SIG-M5 (cell line): ENCODE measurements at places on chromosomes 11 and 22.

GRCh38 chr22:23178512-23179254, 1.6 kb upstream of the BCR start:
- no peak for DNase-seq

- DNase-seq = no peak
Observed at GRCh38 chr11:32511926-32512325, 71.7 kb upstream of the EIF3M start.

GRCh38 chr22:50713571-50714056, 24.4 kb upstream of the ACR start:
- no peak for DNase-seq

DNA sequence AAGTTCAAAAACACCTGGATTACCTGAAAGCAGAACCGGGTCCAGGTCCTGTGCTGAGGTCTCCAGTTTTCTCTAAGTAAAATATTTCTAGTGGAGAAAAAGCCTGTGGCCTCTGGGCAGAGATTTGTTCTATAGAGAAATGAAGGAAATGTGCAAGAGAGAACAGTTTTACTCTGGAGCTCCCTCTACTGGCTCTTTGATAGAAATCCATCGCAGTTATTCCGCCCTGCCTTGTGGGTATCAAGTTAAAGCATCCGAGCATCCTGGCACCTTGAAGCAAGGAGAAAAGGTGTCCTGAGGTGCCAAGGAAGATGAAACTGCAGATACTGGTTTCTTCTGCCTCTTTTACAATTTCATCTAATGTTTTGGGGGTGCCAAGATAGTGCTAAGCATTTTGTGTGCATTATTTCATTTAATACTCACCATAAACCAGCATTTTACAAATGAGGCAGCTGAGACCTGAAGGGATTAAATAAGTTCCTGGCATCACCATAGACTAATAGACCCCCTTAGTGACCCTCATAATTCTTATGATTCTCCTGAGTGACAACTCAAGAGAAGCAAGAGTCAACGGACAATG, 113.1 kb upstream of the HSD17B12 start:
- DNase-seq = no peak

DNA sequence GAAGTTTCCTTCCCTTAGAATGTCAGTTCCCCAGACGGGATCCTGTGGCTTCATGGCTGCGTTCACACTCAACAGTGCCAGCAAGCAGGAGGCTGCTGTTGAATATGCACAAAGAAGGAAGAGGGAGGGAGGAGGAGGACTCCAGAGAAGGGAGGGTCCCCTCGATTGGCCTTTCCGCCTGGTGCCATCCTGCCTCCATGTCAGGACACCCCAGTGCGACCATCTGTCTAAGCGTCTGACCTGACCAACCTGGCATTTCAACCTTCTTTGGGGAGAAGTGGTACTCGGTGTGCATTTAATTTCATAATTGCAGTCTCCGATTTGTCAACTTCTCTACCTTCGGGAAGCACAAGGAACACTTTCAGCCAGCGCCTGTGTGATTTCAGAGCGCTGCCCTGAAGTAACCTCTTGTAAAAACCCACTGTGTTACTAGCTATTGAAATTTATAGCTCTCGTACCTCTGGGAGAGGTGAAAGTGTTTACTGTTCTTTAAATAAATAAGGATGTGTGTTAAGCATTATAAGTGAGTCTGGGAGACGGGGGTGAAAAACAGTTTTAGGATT, 1491.9 kb downstream of the TBC1D22A start:
- DNase-seq = no peak

GRCh38 chr11:504053-504993, 2.7 kb downstream of the RNH1 start:
- DNase-seq = peak; percentile 52

DNA sequence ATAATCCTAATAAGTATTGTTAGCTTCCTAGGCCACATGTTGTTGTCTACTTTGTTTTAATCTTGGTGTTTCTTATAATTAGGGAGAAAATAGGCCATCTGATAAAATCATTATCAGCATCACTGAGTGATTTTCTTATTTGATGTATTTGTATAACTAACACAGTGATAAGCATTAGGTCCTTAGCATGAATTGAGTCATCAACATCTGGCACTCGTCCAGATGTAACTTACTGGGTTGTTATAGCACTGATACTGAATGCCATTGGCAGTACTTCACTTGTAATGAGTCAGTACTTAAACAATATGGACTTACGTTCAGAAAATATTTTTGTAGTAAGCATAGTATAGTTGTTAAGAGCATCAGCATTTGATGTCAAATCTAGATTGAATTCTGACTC, 16.2 kb downstream of the API5 start:
- DNase-seq = no peak

- DNase-seq = no peak
Observed at GRCh38 chr11:5690736-5691135, 1.1 kb downstream of the TRIM22 start.

GRCh38 chr11:113487622-113488021, 12.4 kb upstream of the DRD2 start:
- DNase-seq = no peak

DNA sequence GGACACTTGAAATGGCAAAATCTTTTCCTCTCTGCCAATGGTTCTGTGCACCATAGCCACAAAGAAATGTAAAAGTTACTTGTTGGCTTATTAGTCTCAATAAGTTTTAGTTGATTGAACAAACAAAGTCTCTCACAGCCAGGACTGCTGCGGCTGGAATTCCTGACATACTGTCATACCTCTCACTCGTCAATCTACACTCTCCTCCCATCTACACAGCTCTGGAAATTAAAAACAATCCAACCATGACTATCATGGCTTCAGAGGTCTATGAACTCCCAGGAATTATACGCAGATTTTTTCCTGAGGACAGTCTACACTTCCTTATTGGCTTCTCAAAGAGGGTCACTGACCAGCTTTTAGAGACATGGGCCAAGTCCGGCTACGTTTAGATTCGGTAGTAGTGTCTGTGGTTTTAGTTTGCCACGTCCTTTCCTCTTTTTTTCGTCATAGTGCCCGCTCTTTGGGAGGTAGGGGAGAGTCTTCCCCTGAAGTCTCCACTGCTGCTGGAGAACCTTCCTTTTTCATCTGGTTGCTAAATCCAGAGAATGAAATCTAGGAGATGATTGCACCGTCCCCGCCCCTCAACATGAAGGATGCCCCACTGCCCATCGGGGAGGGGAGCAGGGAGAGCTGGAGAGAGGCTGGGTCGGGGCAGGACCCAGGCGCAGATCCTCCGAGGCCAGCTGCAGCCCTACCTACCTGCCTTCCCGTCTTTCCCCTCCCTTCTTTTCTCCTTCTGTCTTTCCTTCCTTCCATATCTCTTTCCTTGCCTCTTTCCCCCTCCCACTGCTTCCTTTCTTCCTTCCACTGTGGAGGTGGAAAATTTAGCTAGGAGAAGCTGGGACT, 1.0 kb upstream of the PLEKHB1 start:
- no peak for DNase-seq

- no peak for DNase-seq
Observed at GRCh38 chr11:8207080-8208000, 38.5 kb upstream of the RIC3 start.

- no peak for DNase-seq
Observed at GRCh38 chr11:73401217-73401923, 25.2 kb downstream of the RELT start.

DNA sequence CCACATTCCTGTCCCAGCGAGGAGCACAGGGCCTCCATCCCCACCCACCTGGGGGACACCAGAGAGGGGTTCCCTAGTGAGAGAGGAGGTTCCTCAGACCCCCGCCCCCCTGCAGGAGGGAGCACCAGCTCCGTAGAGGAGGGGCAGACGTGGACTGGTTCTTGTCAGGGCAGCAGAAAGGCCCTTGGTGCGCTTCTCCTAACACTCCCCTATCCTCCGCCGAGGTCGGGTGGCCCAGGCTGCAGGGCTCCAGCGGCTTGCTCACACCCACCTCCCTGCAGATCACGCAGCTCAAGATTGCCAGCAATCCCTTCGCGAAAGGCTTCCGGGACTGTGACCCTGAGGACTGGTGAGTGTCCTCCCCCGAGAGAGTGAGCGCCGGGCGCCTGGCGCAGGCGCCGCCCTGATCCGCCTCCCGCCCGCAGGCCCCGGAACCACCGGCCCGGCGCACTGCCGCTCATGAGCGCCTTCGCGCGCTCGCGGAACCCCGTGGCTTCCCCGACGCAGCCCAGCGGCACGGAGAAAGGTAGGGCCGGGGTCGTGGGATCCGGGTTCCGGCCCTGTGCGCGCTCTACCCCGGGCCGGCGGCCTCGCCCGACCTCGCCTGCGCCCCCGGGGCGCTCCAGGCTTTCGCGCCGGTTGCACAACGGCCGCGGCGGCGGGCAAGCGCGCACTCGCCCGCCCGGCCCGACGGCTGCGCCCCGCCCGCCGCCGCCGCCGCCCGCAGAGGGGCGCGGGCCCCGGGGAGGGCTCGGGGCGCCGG, 5.1 kb downstream of the TBX1 start:
- DNase-seq = no peak

GRCh38 chr11:70078095-70078780, at the start of gene ANO1:
ANO1 (plus strand) TSS chr11:70078317; CDS start chr11:70078607, 290 bp downstream.
- DNase-seq = no peak

- no peak for DNase-seq
Observed at GRCh38 chr22:43471606-43472135, 59.9 kb downstream of the MPPED1 start.

GRCh38 chr11:59174664-59175033, 2.7 kb downstream of the DTX4 start:
- DNase-seq = no peak

DNA sequence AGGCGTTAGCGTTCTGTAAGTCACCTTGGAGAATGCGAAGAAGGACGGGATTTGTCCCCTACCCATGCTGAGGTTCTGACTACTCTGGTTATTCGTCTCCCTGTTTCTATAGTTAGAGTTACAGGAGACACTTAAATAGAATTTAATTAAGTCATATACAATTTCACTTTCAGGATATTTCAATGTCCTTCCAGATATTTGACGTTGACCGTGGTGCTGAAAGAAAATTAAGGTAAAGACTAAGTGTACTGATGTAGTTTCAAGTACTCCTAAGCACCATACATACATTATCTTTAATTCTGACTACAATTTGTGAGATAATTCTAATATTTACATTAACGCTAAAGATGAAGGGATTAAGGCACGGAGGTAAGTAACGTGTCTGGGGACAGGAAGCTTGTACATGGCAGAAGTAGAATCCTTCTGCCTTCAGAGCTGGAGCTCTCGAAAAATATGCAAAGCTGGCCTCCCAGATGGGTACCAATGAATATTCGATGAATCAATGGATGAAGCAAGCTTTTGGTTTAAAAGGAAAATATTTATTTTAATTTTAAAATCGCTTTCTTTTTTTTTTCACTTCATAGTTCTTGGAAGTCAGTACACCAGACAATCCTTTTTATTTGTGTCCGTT, 539 bp upstream of the SLC36A4 start:
- no peak for DNase-seq

DNA sequence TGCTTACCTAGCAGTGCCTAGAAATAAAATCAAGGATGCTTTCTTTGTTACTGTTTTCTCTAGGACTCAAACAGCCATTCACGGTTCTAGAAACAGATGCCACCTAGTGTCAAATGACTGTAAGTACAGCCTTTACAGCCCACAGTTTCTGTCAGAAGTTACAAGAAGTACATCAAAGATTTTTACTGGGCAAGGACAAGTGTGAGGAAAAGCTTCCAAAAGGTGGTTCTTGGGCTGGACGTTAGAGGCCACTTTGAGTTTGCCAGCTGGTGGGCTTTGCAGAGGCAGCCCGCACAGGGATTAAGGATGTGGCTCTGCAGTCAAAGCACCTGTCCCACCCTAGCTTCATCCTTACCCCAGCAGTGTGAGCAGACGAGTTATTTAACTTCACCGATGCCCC, 6.9 kb downstream of the KMT5B start:
- DNase-seq = no peak
